ENCODE measurements at places on chromosomes 6 and 20.

GRCh38 chr20:58898629-58899408 is 46.3 kb downstream of the GNAS start:
- DNase-seq: no peak

DNA sequence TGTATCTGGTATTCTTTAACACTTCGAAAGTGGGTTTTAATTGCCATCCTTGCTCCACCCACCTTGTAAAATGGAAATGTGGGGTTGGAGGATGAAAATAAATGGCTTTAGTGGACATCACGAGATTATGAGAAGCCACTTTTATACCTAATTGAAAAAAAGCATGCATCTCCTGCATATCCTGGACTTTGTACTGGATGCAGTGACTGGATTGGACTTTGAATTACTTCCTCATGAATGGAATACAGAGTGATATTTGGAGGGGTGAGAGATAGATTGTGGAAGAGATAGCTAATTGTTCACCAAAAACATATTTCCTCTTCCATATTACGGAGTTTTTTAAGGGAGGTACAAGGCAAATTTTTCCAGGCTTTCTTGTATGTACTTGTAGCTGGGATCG is 813.0 kb downstream of the TENT5A start:
- no peak for DNase-seq

DNA sequence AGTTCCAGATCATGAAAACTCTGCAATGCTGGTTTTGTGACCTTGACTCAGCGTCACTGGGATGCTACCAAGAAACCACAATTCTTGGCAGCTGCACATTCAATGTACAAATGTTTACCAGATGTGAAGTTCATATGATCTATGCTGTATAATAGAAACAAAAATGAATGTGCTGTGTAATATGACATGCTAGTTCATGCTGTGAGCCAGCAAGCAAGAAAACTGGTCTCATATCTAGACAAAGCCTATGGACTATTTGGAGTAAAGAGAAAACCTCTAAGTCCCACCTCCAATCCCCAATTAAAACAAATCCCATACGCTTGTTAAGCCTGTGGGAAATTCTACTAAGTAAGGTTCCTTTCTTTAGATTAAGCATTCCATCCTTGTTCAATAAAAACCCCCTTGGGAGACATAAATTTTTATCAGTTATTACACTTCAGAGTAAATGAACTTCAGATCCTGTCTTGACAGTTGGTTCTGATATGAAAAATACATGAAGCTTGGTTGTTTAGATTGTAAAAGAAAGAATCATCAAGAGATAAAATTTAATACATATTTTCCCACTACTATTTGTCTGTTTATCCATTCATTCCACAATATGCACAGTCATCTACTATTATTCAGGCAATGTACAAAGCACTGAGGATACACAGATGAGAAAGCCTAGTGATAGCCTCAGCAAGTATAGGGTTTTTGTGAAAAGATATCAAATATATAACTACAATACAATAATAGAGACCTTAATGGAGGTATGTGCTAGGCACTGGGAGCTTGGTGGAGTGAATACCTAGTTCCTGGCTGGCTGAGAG is 20.1 kb downstream of the COL21A1 start:
- DNase-seq: no peak

DNA sequence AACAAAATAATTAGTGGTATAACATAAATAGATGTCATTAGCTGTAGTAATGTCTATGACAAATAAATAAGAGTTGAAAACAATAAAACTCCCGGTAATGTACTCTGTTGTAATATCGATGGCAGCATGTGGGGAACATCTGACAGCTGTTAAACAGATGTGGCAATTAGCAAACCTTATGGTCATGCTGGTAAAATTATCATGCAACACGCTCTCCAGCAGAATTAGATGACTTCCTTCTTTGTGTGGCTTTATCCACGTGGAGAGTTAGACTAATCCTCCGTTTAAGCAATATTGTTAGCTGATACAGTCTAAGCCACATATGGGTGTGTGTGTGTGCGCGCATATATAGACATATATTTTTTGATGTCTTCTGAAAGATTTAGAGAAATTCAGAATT is 77.7 kb upstream of the ZFP64 start:
- DNase-seq: no peak

DNA sequence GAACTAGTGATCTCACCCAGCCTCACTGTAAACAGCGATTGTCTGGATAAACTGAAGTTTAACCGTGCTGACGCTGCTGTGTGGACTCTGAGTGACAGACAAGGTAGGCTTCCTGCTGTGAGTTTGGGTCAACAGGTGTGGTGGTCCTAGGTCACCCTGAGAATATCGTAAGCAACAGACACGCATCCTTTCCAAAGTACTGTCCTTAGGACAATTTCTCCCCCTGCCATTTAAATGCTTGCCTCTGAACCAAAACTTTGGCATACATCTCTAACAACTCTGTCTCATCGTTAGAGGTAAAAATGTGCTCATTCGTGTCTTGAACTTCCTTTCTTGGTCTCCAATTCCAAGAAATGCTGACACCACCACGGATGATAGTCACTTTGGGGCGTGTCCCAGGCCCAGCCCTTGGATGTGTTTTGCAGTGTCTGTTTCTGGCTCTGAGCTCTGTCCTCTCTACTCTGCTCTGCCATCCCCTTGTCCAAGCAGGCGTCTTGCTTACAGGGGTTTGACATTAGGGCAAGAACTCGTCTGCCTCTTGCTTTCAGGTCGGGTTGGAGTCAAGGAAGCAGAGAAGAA is 95.5 kb downstream of the EYA2 start:
- DNase-seq: no peak

GRCh38 chr6:71510057-71510713 is 221.6 kb downstream of the OGFRL1 start:
- no peak for DNase-seq

DNA sequence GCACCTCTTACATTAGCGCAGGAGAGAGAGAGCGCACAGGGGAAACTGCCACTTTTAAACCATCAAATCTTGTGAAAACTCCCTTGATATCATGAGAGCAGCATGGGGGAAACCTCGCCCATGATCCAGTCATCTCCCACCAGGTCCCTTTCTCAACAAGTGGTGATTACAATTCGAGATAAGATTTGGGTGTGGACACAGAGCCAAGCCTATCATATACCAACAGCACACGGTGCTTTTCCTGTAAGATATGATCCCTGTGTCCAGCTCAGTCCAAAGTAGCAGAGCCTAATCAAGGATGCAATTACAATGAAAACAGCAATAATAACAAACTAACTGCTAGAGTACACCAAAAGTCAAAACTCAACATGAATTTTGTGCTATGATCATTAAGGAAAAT is 148.7 kb upstream of the TCF21 start:
- DNase-seq: no peak

GRCh38 chr6:28648035-28648877 is 122.6 kb downstream of the GPX5 start:
- DNase-seq: peak; percentile 66

Measured in stimulated activated CD4-positive, alpha-beta T cell treated with anti-CD3 and anti-CD28 coated beads, Interleukin-12 subunit alpha, Interleukin-12 subunit beta, amount 100 ng/mL, for 4 hours (primary cell).